ENCODE measurements at places on chromosomes 7 and 10.

- DNase-seq: no peak
These were observed 64.0 kb downstream of the TACR2 start for GRCh38 chr10:69352569-69353264.

GRCh38 chr10:47026301-47027107 lies 115.3 kb downstream of the PTPN20 start:
- DNase-seq: no peak

DNA sequence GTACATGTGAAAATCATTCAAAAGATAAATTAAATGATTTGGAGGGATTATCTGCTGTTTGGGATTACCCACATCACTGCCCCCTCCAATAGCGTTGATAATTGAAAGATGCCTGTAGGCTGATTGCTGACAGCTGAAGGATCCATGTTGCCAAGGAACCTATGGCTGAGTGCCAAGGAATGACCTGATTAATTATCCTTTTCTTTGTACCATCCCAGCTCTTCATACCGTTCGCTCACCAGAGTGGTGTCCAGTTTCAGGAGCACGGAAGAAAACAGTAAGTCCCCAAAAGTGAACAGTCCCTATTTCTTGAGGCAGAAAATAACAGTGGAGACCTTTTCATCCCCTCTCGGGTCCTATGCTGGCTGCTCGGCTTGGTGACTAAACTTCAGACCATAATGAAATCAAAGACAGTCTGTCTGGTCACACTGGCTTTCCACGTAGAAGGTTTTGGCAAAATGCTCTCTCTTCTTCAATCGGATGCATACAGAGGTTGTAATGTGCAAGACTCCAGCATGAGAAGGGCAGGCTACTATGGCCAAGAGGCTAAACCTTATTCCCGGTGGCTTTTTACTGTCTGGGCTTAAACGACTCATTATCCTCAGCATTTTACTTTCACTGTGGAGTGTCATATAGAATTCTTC lies 108.8 kb downstream of the SPAG6 start:
- peak; percentile 26 for DNase-seq

DNA sequence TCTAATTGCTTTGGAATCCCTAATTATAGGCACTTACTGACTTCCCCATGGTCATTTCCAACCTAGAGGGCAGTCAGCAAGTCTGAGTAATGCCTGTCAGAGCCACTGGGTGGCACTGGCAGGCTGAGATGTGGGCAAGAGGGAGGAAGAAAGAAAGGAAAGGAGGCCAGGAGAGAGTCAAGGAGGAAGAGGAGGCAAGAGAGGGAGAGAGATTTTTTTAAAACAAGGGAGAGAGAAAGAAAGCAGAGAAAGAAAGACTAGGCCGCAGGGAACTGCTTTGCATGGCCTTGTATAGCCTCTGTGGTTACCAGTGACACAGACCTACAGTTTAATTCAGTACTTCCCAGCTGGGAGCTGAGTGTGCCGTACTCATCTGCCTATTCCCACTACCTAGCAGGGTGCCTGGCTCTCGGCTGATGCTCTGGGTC lies 210.4 kb upstream of the ADO start:
- DNase-seq: peak; percentile 3

GRCh38 chr7:105602325-105603305 lies 21.3 kb upstream of the EFCAB10 start:
- no peak for DNase-seq

GRCh38 chr7:155870334-155871180 lies 58.3 kb upstream of the SHH start:
- DNase-seq: no peak

DNA sequence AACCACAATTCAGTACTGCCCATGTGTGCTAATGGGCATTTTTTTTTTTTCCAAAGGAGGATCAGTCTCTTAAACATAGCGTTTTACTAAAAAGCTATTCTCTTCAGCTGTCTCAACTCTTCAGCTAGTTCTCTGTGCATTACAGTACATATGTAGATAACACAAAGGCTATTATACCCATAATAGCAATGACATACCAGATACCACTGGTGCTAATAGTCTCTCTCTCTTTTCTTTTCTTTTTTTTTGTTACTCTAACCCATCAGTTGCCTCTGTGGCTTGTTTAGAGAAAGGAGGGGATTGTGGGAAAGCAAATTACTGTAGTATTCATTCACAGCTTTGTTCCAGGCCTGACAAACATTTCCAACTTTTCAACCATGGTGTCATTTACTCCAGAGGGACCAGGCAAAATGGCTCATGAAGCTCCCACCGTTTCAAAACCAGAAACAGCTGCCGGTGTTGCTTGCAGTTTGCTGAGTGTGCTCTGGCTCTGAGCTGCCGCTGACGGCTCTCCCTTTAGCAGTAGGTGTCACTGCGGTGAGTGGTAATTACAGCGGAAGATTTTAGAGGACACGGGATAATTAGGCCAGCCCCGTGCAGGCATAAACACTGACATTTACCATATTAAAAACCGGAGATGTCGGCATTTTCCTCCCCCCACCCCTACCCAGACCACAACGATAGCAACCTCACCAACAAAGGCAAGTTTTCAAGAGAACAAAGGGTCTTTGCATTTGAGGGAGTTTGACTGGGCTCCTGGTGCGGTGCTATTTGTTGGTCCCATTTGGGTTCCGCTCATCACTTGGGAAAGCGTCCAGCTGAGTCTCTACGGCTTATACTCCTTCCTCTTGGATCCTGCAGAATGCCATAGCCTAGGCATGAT lies 1005.5 kb downstream of the KCNMA1 start:
- no peak for DNase-seq

DNA sequence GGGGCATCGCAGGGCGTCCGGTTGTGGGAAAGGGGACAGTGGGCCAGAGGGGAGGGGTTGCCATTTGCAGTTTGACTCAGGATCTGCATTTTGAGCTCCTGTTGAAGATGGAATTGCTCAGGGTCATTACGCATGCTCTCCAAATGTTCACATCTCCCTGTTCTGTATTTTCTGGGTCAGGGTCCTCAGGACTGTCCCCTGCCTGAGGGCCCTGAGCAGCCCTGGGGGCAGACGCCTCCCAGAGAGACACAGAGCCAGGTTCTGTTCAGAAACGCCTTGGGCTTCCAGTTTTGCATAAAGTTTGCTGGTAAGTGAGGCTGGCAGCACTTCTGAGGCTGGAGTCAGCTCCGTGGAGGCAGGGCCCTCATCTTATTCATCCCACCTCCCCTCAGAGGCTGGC lies 34.1 kb upstream of the NUB1 start:
- DNase-seq: no peak

DNA sequence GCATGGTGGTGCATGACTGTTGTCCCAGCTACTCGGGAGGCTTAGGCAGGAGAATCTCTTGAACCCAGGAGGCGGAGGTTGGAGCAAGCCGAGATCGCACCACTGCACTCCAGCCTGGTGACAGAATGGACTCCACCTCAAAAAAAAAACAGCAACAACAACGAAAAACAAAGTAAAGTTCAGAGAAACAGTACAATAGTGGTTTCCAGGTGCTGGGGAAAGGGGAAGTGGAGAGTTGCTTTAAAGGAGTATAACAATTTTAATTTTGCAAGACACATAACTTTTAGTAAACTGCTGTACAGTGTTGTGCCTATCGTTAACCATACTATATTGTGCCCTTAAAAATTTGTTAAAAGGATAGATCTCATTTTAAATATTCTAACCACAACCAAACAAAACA lies 662.7 kb upstream of the POT1 start:
- DNase-seq: no peak

GRCh38 chr7:142511374-142511773 lies 237.9 kb upstream of the PRSS1 start:
- no peak for DNase-seq

DNA sequence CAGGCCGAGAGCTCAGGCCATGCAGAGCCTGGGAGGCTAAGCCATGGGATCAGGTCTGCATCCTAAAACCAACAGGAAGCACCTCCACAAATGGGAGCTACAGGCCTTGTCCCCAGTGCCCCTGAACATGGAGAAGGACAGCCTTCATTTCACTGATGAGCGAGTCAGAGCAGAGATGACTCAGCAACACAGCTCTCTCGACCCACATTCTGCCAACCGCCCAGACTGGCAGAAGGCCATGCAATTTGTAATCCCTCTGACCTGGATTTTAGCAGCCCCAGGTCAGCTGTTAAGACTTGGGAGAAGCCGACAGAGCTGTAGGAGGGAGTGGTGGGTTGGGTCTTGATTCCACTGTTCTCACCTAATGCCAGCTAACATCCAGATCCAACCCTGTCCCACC lies 25.5 kb downstream of the VOPP1 start:
- DNase-seq: peak; percentile 58

- peak; percentile 5 for DNase-seq
These were observed 7.8 kb downstream of the HTRA1 start for GRCh38 chr10:122468926-122469781.

GRCh38 chr10:98619446-98619845 lies 172.7 kb upstream of the HPS1 start:
- no peak for DNase-seq

GRCh38 chr10:8032558-8032957 lies 21.9 kb upstream of the GATA3 start:
- DNase-seq: no peak

GRCh38 chr7:12646139-12646538 lies 41.3 kb upstream of the ARL4A start:
- DNase-seq: no peak

DNA sequence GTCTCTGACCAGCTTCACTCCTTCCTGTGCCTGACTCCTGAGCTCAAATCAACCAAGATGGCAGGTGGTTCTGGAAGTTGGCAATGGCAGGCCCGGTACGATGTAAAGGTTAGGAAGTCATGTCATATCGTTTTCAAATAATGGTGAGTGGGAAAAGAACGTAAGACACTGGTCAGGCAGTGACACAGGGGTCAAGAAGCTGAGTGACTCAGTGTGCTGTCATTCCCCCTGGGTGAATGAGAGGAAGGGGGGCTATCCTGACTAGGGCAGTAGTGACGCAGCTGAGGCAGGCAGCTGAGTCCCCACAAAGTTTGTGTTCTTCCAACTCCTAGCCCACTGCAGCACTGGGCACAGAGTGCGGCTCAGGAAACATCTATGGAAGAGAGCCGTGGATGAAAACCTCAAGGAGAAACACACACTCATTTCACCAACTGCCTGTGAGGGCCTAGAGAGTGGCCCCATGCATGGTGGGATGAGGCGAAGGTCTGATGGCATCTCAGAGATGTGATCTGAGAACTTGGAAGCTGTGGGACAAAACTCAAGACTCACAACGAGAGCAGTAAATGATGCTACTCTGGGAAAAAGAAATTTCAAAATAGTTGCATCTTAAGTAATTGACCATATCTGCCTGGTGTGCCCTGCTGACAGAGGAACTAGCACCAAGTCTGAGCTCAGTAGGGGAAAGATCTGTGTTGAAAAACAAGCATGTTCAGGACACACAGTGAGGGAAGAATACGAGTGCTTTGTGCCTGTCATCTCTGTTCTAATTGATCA lies 23.2 kb downstream of the CREB3L2 start:
- no peak for DNase-seq

GRCh38 chr7:30244340-30244739 lies 40.1 kb upstream of the ZNRF2 start:
- no peak for DNase-seq
